Endodermal cell (in vitro differentiated cells): ENCODE measurements at places on chromosomes 5 and 9. TPM values are rescaled to one million over a fixed set of nuclear protein-coding genes. Genes with fewer than 3 reads are reported as not detected.

The IFNA21 gene
- not detected in 3 replicates for total RNA-seq

The FOXD4 gene
- total RNA-seq, result 0.26 and 0.47 TPM in 2 replicates

The ADAMTS2 gene
- total RNA-seq, result 1.2 to 2.6 TPM (median 1.6 TPM) in 3 replicates

The SVEP1 gene
- 0.36 and 0.44 TPM in 2 replicates for total RNA-seq

The PNPLA7 gene
- 2.0 to 2.3 TPM (median 2.2 TPM) in 3 replicates for total RNA-seq

The CCDC171 gene
- 6.8 to 8.3 TPM (median 7.0 TPM) in 3 replicates for total RNA-seq

The CDC20B gene
- 0.13 and 0.27 TPM in 2 replicates for total RNA-seq

GRCh38 chr9:81112627-81113452 is 576.5 kb downstream of the TLE1 start:
- no peak for DNase-seq

GRCh38 chr5:1291611-1292080 is 3.2 kb downstream of the TERT start:
- DNase-seq, result peak; percentile 38

DNA sequence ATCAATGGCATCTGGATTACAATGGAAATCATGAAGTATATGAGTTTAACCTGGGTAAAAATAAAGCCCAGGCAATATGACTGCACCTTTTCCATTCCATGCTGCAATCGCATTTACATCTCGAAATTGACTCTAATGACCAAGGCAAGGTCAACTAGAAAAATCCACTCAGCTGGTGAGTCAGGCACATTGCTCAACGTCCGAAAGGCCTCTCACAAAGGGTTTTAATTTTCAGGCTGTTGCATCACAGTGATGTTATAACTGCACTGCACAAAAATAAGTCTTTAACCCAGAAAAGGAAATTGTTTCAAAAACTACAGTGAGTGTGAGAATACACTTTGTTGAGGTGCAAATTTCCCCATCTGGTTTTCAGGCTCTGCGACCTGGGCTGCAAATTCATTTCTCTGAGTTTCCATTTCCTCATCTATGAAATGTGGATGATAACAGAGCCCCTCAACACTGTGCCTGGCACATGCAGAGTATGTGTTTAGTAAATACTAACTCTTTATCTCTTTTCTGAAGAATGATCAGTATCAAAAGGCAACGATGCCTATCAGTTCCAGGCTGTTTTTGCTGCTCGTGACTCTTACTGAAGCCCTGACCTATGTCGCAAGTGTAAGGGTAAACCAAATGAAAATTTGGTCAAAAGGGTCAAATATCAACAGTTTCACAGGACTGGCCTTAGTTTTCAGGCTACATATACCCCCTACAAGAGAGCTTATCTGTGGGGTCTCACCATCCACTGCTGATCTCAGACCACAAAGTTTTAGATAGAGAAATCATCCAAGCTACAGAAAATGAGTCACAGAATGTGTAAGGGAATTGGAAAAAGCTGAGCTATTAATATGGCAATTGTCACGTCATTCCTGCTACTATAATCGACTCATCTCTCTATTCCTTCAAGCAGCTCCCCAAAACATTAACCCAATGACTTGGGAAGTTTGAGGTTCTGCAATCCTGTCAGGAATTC is 4.1 kb downstream of the NFIL3 start:
- DNase-seq, result no peak

DNA sequence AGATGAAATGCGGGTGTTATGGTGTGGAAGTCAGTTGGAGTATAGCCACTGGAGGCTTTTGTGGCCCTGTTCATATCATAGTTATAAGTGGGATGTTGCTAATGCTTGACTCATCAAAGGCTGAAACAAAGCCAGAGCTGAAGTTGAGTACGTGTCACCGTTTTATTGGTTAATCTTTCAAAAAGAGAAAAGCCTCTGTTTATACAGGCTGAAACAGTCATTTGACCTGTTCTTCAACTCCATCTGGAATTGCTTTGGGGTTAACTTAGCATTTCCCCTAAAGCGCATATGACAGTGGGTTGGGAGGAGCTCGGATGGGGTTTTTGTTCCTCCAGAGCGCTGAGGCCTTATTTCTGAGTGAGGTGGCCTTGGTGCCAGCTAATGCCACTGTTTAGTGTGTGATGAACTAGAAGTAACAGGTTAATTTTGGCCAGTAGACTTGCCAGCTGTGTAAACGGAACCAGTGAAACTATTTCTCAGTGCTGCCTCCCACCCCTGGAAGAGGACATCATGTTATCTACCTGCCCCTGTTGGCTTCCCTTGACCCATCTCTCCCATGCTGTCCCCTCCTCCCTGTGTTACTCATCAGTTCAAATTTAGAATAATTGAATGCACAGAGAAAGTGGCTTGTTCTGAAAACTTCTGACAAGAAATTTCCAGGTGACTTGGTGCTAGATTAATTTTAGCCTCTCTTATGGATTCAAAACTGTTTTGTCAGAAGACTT is 34.2 kb downstream of the MTAP start:
- no peak for DNase-seq

DNA sequence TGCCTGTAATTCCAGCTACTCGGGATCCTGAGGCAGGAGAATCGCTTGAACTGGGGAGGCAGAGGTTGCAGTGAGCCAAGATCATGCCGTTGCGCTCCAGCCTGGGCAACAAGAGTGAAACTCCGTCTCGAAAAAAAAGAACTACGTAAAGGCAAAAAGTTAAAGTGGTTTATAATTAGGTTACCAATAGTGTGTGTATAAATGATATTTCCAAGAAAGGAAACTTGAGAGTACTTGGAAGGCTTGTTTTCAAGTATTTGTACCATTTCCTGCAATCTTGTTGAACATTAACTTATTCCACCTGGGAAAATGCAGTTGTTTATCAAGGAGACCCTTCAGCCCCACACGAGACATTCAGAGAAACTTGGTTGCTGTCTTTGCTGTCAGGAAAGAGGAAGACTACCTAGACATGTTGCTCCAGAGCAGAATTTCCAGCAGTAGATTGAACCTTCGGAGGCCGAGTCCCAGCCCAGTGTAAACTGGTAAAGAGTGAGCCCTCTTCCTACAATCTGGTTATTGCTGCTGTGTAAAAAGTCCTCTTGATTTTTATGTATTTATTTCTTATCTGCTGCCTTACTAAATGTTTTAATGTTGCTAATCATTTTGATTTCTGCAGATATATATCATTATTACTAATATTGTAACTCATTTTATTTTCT is 30.1 kb downstream of the STXBP1 start:
- no peak for DNase-seq

- no peak for DNase-seq
Observed at GRCh38 chr9:83418283-83418682, 119.9 kb downstream of the FRMD3 start.

DNA sequence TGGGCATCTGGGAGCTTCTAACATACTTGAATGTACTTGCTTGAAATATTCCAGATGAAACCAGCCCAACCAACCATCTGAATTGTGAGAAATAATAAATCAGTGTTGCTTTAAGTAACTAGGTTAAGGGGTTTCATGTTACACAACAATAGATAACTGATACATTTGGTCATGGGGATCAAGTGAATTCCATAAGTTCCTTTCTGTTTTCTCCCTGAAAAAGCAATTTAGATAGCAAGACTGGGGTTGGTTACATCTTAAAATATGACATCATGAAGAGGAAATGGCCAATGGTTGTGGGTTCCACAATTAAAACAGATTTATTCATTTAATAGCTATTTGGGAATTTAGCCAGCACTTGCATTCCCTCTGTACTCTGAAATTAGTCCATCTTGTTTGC is 559.7 kb downstream of the TLR4 start:
- no peak for DNase-seq

DNA sequence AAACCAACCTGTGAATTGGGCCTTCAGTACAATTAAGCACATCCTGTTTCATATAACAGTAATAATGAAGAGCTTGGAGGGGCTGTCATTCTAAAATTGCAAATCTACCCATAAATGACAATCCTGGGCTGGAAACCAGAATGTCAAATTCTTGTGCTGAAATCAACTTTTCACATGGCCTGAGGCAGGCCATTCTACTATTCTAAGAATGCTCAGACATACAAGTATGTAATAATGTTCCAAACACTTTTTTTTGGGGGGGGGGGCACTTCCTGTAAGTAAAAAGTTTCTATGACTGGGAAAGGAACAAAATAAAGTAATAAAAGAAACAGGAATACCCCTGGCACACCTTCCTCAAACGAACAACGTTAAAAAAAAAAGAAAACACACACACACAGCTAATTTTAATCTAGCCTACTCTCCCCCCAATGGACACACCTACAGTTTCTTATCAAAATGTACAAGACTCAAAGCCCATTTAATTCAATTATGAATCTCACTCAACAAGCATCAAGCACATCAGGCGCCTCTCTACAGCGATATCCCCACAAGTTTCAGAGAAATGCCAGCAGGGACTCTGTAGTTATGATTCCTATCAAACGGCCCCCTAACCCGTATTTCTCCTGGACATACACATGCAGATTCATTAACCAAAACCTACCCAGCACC is 1.4 kb downstream of the ETF1 start:
- DNase-seq, result no peak

DNA sequence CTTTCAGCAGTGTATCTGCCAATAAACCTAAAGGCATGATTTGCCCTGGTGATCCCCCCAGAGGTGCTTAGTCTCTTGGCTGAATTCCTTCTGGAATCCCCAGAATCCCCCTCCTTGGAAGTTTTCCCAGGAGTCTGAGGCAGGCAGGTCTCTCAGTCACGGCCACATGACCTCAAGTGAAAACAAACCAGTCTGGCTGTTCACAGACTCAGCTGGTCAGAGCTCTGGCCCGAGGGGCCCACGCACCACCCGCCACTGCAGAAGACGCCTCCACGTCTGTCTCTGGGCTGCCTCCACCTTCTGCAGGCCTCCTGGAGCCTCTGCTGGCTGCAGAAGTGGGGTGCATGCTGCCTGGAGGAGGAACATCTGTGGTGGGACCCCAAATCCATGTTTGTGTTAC is 52.5 kb downstream of the HRH2 start:
- DNase-seq, result peak; percentile 22

GRCh38 chr5:56900395-56900794 is 9.0 kb upstream of the SETD9 start:
- no peak for DNase-seq

- no peak for DNase-seq
Observed at GRCh38 chr5:91311697-91312501, 71.2 kb downstream of the ARRDC3 start.

DNA sequence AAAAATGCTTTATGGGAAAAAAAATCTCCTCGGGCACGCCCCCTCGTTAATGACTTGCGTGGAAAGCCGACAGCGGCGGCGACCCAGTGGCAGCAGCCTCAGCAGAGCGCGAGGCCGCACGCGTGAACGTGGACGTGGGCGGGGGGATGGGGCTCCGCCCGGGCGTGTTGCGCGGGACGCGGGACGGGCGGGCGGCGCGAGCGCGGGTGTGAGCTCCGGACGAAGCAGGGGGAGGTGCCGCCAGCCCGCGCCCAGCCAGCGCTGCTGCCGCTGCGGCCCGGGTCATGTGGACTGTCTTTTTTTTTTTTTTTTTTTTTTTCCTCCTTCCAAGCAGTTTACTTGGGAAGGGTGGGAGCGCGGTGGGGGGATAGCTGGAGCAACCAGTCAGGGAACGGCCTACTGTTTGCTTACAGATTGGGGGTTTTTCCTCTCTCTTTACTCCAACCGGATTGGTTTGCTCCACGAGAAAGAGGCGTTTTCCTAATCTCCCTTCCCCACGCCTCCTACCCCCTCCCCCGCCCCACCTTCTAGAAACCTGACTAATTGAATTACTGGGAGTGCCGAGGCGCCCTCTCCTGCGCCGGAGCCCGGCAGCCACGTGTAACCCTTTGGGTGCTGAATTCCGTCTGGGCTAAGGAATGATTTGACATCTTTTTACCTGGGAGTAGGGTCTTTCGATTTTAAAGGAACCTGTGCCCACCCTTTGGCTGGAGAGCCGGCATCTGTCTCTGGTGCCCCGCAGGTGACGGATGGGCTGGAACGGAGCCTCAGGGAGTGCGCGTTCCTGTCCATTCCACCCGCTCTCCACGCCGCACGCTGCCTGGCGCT is 1.7 kb upstream of the EFNA5 start:
- DNase-seq, result peak; percentile 96

GRCh38 chr5:108801776-108802175 is 54.1 kb downstream of the FER start:
- DNase-seq, result no peak

- DNase-seq, result peak; percentile 55
Observed at GRCh38 chr9:15374825-15375224, 47.9 kb upstream of the SNAPC3 start.

GRCh38 chr9:113596616-113597320 is 133.2 kb downstream of the RGS3 start:
- no peak for DNase-seq

DNA sequence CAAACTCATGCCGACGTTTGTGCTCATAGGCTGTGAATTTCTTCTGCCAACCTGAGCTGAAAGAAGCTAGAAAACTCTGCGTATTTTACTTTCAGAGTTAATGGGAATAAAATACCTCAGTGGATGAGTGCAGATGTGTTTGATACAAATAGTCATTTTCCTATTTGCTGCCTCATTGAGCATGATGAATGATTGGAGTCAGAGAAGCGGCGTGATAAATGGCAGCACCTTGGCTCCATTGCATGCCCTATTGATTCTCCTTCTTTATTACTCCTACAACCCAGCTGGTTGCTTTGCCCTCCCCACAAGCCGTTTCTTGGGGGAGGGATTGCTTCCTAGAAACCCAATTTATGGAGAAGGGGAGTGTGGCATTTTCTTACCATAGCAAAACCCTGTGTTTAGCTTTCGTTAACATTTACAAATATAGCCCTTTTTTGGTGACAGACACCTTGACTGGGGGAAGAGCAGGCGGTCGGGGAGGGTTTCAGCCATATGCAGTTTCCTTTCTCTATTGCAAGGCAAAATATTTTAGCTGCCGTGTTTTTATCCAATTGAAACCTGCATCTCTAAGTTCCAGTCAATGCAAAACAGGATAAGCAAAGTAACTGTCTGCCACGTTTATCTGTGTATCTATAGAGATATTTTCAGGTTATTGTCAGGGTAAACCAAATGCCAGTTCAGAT is 93.1 kb upstream of the TBCA start:
- no peak for DNase-seq

DNA sequence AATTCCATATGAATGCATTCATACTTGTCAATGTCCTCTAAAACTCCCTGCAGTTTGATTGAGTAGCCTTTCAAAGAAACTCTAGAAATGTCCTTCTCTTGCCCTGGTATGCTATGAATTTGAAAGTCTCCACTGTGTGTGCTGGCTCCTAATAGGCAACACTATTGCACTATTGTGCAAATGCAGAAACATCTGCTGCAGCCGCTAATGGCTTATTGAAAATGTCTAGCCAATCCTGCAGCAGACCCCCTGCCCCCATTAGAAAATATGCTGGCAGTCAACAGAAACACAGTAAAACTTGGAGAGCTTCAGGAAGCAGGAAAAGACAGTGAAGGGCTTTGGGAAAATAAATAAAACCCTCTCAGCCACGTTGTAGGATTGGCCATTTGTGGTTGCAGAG is 87.3 kb upstream of the GRAMD2B start:
- no peak for DNase-seq
